ENCODE measurements at places on chromosomes 5 and 9. TPM values are rescaled to one million over a fixed set of nuclear protein-coding genes. Genes with fewer than 3 reads are reported as not detected.

The OSMR gene
- 12.0 TPM for total RNA-seq

The CDO1 gene
- 37.2 TPM for total RNA-seq

GRCh38 chr5:68949256-68949655 is 144.6 kb upstream of the SLC30A5 start:
- DNase-seq, result no peak

DNA sequence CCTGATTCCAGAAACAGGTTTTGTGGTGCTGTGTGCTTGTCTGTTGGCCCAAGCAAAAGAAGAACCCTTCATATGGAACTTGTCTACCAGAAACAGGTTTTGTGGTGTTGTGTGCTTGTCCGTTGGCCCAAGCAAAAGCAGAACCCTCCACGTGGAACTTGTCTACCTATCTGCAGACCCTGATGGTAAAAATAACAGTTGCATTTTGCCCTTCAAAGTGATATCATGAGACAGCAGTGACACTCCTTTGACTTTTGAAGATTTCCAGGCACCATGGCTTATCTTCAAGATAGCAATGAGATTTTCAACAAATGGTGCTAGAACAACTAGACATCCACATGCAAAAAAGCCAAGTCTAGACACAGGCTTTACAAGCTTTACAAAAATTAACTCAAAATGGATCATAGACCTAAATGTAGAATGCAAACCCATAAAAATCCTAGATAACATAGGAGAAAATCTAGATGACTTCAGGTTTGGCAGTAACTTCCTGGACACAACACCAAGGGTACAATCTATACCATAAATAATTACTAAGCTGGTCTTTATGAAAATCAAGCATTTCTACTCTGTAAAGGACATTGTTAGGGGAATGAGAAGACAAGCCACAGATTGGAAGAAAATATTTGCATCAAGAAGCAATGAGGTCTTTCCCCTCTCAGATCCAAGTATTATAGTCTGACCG is 16.8 kb downstream of the MACROH2A1 start:
- no peak for DNase-seq

DNA sequence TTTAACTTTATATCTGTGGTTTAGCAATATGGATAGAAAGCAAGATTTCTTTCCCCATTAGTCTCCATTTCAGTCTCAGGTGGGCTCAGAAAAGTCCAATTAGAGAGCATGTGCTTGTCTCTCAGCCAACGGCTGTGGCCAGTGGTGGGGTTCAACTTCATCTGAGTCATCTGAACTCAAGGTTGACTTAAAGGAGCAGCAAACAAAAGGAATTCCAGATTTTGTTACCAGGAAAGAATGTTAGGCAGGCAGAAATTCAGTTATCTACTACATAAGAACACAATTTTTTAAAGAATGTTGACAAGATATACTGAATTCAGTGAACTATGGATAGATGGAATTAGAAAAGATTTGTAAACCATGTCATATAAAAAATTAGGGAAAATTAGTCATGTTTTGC is 784.1 kb downstream of the MAT2B start:
- no peak for DNase-seq

GRCh38 chr5:32754284-32754683 is 43.2 kb downstream of the NPR3 start:
- no peak for DNase-seq

- no peak for DNase-seq
Observed at GRCh38 chr9:128316421-128316820, 5.8 kb downstream of the TRUB2 start.

DNA sequence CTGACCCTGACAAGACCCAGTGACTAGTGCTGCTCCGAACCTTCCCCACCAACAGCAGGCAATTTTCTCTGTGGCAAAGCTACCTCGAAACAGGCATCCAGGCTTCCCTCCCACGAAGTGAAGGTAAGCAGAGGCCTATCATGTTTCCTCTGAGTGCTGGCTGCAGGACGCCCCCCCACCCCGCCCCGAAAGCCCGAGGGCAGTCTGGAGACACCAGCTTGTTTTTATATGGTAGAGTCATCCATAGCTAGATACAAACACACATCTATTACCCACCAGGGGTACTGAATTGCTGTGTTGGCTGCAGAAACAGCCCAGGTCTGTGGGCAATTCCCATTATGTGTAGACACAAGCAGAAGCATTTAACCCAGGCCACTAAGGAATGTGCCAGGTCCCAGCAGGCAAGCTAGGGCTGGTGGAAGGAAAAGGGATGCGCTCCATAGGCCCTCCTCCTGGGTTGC is 40.4 kb downstream of the LIX1 start:
- DNase-seq, result no peak

DNA sequence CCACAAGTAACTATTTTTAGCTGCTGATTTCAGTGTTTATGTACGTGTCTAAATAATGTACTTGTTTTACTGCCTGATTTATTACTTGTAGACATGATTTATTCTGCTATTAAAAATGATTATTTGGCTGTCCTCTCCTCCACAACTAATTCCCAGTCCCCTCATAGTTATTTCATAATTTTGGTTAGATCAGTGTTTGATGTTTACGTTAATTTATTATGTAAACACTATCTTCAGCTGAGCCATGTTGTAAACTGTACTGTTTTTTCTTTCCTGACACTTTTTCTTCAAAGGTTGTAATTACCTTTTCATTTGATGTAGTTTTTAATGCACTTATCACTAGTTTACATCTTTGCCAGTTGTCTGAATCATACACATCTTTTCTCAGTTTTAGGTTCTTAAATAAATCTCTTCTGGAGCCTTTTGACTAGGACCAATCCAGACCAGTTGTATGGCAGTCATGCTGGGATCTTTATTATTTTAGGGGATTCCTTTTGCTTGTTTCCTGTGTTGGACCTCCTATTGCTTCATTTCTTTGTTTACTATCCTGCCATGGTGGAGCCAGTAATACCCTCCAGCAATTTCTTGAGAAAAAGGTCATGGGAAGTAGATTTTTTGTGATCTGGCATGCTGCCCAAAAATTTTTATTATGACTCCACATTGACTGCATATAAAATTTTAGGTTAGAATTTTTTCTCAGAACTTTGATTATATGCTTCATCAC is 16.1 kb downstream of the AP3S1 start:
- no peak for DNase-seq

Data from heart left ventricle (tissue), 16 donors.